Endothelial cell (in vitro differentiated cells): ENCODE measurements at places on chromosomes 4 and X.

DNA sequence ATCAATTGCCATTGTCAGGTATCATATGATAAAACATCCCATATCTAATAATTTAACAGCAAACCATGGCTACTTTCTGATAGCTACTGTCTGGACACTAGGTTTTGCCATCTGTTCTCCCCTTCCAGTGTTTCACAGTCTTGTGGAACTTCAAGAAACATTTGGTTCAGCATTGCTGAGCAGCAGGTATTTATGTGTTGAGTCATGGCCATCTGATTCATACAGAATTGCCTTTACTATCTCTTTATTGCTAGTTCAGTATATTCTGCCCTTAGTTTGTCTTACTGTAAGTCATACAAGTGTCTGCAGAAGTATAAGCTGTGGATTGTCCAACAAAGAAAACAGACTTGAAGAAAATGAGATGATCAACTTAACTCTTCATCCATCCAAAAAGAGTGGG lies 7.0 kb downstream of the NPY5R start:
- DNase-seq = no peak

DNA sequence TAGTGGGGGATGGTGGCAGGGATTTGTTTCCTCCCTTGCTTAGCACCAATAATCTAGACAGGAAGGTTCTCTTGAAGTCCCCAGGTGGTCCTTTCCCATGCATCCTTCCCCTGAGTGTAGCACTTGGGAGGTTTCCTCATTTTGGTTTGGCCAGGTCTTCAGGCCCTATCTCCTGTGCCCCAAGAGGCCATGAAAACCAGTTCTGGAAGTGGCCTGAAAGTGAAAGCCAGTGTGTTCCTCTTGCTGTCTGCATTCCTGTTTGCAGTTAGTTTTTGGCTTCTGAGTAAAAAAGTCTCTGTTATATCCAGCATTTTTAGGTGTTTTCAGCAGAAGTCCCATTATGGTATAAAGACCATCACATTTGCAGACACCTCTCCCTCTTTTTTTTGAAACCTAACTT lies 59.5 kb downstream of the MTM1 start:
- DNase-seq = no peak

GRCh38 chr4:48693856-48694574 lies 86.1 kb downstream of the FRYL start:
- no peak for DNase-seq

- DNase-seq = no peak
Observed at GRCh38 chr4:69888336-69888735, 28.4 kb upstream of the SULT1E1 start.

GRCh38 chr4:81622028-81622427 lies 150.3 kb upstream of the RASGEF1B start:
- DNase-seq = no peak

DNA sequence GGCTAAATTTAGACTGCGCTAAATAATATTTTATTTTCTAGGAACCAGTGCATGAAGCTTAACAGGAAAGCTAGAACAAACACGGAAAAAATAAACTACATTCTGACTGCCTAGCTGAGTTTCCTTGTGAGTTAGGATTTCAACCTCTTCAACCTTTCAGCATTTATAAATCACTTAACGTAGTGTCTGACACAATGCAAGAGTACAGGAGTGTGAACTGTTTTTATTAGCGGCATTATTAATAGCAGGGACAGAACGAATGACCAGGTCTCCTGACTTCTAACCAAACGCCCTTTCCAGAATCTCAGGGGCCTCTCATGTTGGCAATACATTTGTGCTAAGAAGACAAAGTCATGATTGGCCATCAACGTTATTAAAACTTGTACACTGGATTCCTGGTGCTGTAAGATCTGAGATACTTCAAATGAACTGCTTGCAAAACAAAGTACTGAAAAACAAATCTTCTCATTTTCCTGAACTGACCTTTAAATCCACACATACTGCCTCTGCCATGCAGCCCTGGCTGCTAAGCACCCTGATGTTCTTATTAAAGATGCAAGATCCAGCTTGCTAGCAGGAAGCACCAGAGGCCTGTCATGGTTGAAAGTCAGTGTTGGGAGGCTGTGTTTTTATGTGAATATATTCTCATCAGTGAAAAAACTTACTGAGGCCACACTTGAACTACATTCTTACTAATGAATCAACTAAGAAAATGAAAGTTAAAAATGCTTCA lies 380.4 kb upstream of the CPEB2 start:
- DNase-seq = no peak

DNA sequence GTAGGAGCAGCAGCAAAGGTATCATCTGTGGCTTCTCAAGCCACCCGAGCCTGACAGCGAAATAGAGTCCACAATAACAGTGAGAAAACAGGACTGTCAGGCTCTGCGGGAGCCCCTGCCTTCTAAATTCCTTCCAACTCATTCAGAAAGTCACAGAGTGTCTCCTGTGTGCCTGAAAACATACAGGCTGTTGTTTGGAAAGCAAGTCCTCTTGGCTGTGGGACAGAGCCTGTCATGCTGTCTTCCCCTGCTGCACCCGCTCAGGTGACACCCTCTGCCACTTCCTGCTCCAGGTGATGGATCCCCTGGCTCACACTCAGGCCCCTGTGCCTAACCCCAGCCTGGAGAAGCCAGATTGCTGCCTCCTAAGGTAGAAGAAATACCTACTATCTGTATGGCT lies 152.3 kb downstream of the RAB28 start:
- DNase-seq = no peak

DNA sequence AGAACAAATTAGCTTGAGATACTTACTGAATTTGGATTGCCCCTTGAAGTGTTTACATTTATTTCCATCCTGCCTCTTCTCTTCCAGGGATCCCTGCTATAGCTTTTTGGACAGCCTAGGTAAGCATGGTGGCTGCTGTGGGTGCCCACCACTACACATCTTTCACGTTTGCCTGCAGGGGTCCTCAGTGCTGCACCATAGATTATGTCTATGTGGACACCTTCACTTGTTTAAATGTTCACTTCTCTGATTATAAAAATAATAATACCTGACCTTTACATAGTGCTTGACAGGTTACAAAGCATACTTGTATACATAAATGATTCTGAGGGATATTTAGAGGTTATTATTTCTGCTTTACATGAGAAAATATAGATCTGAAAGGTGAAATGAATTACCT lies 67.9 kb upstream of the SLC4A4 start:
- peak; percentile 63 for DNase-seq

- no peak for DNase-seq
Observed at GRCh38 chrX:10077425-10078188, 79.2 kb upstream of the CLCN4 start.

DNA sequence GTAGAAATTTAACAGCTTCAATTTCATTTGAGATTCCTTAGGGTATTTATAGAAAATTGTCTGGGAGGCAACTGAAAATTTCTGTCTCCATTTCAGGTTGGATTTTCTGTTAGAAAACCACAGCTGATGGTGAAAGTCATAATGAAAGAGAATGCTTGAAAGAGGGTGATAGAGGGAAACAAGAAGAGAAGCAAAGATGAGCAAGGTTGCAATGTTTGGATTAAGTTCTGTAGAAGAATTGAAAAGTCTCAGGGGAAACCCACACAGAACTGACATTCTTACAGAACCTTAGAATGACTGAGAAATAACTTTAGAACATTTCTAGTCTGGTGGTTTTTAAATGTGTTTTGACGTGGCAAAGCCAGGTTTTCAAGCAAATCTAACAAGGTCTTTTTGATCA lies 14.7 kb downstream of the GBA3 start:
- no peak for DNase-seq

DNA sequence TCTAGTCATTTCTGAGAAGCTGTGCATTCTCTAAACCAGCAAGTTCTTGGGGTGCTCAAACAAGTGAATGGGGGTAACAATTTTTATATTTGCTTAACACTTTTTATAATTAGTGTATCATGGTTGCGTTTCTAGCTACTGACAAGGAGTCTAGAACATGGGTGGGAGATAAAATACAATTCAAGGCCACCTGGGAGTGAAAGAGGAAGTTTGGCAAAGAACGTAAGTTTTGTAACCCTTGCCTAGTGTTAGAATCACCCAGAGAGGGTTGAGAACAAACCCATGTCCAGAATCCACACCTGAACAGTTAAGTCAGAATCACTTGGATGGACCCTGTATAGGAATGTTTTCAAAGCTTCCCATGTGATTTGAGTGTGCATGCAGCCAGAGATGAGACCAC lies 92.7 kb downstream of the AFF2 start:
- no peak for DNase-seq

DNA sequence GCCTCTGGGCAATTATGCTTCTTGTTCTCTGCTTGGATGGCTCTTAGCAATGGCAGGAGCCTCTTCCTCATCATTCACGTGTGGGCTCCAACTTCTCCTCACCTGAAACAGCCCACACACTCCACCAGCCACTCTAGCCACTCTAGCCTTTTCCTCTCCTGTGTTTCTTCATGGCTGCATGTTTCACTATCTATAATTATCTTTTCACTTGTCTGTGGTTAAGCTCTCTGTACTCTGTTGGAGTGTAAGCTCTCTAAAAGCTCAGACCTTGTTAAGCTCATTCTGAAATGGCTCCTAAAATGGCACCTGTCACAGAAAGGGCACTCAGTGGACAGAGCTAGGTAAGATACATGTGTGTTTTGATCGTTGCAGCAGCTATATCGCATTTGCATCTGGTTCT lies 80.0 kb downstream of the SH3KBP1 start:
- DNase-seq = no peak

GRCh38 chrX:18995221-18995620 lies 11.3 kb upstream of the PHKA2 start:
- DNase-seq = no peak

GRCh38 chr4:110994781-110995180 lies 371.9 kb upstream of the PITX2 start:
- no peak for DNase-seq

DNA sequence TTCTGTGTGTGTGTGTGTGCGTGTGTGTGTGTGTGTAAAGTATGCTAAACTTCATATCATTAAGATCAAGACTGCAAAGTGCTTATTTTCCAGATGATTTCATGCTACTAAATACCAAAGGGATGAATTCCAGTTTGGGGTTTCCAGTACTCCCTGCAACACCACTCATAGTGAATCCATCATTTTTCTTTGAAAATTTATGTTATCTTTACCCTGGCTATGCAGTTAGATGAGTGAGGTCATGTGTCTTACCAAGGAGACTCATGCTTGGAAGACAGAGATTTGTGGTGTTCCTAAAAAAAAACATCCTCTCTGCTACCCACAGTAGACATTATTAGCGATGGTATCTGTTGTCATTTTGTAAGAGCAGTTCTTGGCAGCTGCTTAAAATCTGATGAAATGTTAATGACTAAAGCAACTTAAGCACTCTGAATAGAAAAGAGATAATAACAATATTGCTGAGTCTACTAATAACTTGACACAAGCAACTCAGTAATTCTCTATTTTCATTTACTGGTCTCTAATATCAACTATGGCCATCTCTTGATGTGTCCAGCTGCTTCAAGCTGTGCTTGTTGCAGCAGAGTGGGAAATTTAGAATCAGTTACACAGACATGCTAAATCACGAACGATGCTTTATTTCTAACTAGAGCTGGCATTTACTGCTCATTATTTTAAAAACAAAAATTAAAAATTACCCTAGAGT lies 1953.0 kb upstream of the IGFBP7 start:
- DNase-seq = no peak

DNA sequence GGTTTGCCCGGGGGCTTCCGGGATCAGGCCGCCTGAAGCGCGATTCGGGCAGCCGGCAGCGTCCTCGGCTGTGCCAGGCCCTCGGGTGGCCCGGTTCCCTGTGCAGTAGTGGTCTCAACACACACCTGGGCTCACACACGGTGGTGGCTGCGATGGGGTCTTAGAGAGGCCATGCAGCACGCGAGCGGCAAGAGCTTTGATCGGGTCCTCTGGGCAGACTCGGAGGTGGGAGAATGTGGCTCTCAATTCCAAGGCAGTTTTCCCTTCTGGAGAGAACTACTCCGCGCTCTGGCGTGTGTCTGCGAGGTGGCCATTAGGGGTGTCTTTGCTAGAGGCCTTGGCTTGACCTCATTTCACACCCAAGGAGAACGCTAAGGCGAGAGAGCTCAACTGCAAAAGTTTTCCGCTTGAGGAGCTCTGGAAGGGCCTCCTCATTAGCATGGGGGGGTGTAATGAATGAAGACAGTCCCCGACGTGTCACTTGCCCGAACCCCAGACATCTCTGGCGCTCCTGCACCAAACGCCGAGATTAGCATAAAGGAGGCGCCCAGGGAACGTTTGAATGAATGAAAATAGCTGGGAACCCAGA lies 771 bp upstream of the RBPJ start:
- no peak for DNase-seq

DNA sequence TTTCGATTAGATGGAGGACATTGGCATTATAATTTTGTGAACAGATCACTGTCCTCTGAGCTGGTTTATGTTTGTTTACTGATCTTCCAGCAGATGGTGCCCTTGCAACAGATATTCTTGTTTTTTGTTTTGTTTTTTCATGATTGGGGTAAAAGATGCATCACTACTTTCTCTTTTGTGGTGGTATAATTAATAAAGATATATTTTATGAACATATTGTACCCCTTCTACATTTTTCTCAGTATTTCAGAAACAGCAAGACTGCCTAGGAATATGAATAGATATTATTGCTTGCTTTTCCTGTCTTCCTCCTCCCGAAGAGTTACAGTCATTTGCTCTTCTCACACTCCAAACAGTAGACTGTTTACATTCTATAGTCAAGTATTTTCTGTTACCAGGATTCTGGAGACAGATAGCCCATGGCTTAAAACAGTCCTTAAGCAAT lies 905.2 kb downstream of the TRAM1L1 start:
- DNase-seq = no peak

- peak; percentile 58 for DNase-seq
Observed at GRCh38 chr4:169269916-169270809, 593 bp downstream of the SH3RF1 start.

DNA sequence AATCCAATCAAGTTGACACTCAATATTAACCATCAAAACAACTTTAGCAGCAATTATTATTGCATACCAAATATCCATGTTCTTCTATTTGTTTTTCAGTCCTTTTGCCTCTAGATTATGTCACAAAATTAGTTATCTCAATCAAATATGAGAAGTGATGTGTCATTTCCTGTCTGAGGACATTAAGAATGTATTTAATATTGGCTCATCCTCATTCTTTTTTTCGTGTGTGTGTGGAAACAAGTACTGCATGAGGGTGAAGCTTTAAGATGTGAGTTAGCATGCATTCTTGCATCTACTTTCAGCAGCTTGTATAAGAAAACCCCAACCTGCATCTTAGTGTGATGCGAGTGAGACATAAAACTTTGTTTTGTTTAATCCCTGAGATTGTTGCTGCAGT lies 301.4 kb downstream of the GRIA2 start:
- DNase-seq = no peak

- DNase-seq = no peak
Observed at GRCh38 chr4:110787707-110788106, 164.8 kb upstream of the PITX2 start.

- DNase-seq = peak; percentile 28
Observed at GRCh38 chr4:99811850-99812249, 4.8 kb upstream of the DAPP1 start.

- no peak for DNase-seq
Observed at GRCh38 chr4:185190306-185190856, 13.4 kb downstream of the CFAP97 start.

- no peak for DNase-seq
Observed at GRCh38 chrX:24760363-24761000, 66.8 kb downstream of the POLA1 start.
